Stimulated activated CD4-positive, alpha-beta T cell treated with anti-CD3 and anti-CD28 coated beads, TNF-alpha, amount 100 ng/mL, for 1 hour (primary cell): ENCODE measurements at places on chromosomes 1 and 21.

DNA sequence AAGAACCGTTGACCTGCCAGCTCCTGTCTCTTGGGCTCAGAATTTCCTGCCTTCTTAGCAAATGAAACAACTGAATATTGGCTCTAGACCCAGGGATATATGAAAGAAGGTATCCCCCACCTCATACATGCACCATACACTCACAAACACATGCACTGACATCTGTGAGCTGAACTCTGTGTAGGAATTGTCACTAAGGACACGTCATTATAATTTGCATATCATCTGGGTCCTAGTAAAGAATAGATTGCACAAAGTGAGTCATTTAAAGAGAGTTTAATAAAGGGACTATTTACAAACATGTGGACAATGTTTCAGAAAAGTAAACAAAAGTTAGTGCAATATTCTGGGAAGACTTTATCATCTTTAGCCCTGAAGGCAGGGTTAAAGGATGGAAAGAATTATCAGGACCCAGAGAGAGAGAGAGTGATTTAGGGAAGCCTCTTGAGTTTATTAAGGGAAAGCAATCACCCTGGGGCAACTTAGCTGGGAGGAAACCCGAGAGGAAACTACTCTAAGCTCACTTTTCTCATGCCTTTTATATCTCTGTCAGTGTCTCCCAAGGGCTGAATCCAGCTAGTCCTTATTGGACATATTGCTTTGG, 74.1 kb upstream of the PLA2G4A start:
- DNase-seq: no peak

GRCh38 chr21:45472445-45473365, 67.7 kb downstream of the COL18A1 start:
- no peak for DNase-seq

DNA sequence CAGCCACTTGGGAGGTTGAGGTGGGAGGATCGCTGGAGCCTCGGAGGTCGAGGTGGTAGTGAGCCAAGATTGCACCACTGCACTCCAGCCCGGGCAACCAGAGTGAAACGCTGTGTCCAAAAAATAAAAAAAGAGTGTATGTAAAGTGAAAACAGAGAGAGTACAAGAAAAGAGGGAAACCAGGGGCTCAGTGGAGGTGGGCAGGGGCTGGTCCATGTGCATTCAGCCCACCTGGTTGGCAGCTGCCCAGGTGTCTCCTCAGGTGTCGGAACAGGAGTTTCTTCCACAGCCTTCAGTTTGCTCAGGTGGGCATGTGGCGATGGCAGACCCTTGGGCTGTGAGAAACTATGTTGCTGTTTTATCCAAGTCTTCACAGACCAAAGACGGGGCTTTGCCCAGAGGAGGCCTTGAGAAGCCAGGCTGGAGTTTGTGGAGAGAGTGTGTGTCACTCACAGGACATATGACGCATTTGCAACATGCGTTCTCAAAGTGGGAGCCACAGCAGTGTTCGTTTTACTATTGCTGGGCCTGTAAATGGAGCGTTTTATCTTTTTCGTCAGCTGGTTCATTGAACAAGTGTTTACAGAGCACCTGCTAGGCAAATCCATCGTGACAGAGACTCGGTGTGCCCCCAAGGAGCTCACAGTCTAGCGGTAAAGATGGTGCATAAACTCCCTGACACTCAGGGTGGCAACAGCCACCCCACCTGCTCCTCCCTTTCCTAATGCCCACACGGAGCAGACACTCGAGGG, 22.4 kb upstream of the SAMD11 start:
- no peak for DNase-seq

DNA sequence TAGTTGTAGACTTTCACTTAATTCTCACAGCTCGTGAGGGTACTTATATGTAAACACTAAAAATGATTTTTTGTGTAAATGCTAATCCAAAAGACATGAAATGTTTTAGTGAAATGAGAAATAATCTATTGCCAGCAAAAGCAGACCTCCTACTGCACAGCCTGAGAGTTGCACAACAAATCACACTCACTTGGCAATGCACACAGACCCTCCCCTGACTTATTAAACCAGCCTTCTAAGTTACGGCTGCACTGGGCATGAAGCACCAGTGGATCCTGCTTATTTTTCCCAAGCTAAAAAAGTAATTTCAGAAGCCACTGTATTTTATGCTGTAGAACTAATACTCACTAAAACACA, 10.3 kb downstream of the ERRFI1 start:
- no peak for DNase-seq

DNA sequence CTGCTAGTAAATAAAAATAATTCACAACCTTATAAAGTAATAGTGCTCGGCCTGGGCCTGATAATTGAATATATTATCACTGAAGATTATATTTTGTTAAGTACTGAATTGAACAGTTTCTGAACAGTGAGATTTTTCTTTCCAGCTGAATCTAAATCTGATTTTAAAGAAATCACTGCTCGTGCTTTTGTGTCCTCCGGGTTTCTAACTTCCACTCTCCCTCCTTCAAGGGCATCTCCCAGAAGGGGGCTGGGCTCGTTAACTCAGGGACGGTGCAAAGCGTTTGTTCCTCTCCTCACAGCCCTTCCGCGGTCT, 823 bp upstream of the KIF1B start:
- DNase-seq: no peak

- no peak for DNase-seq
Observed at GRCh38 chr1:21280011-21280471, 10.2 kb downstream of the ECE1 start.

- no peak for DNase-seq
Observed at GRCh38 chr1:190739926-190740325, 262.3 kb upstream of the BRINP3 start.

GRCh38 chr1:16326833-16327404, 25.4 kb downstream of the FBXO42 start:
- no peak for DNase-seq

- no peak for DNase-seq
Observed at GRCh38 chr1:110647254-110647891, 27.4 kb downstream of the KCNA3 start.

DNA sequence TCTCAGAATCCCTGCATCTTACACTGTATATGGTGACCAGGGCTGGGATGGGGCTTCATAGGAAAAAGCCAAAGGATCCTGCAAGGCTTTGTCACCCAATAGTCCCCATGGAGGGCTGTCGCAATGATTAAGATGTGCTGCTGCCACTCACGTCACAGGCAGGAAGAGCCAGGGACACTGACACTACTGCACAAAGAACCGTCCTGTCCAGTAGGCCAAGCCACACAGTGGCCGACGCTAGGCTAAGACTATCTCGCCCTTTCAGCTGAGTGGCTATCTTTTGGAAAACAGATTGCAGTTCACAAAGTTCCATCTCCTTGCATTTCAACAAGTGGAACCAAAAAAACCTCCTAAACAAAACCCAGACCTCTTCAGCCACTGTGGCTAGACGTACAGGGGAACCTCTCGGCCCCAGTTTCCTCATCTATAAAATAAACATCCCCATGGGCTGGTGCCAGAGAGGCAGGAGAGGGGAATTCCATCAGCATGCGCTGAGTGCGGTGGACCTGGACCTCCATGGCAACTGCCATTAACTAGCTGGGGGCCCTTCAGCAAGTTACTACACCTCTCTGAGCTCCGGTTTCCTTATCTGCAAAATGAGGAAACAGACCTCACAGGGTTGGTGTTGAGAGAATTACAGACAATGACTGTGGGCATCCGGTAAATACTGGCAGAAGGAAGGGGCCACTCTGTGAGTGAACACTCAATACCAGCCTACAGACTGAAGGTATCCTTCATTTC, 8.7 kb downstream of the CAPZB start:
- no peak for DNase-seq

- DNase-seq: no peak
Observed at GRCh38 chr1:152752225-152752624, 5.6 kb upstream of the KPRP start.

GRCh38 chr1:19828546-19828945, 13.5 kb upstream of the RNF186 start:
- no peak for DNase-seq

DNA sequence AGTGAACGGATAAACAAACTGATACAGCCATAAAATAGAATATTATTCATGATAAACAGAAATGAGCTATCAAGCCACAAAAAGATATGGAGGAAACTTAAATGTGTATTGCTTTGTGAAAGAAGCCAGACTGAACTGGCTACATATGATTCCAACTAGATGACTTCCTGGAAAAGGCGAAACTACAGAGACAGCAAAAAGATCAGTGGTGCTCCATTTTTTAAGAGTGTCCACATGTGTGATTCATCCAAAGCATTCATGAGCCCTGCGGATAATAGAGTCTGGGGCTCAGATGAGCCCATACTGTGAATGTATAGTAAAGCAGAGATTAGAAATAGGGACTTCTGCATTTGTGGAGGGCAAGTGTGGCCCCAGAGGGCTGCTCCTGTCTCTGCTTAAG, 7.8 kb upstream of the TMEM222 start:
- no peak for DNase-seq

DNA sequence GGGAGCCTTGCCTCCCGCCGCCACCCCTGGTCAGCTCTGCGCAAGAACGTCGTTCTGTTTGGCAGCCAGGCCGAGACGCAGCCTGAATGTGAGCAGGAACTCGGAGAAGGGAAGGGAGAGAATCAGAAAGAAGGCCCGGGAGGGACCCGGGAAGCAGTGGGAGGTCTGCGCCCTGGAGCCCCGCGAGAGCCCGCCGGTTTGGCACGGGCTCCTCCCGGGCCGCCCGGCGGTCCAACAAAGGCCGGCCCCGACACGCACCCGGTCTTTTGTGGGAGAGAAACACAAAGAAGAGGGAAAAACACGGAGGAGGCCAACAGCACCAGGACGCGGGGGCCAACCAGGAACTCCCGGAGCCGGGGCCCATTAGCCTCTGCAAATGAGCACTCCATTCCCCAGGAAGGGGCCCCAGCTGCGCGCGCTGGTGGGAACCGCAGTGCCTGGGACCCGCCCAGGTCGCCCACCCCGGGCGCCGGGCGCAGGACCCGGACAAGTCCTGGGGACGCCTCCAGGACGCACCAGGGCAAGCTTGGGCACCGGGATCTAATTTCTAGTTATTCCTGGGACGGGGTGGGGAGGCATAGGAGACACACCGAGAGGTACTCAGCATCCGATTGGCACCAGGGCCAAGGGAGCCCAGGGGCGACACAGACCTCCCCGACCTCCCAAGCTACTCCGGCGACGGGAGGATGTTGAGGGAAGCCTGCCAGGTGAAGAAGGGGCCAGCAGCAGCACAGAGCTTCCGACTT, 2.7 kb upstream of the OLIG2 start:
- no peak for DNase-seq

- no peak for DNase-seq
Observed at GRCh38 chr1:51190961-51191360, 45.1 kb upstream of the RNF11 start.

GRCh38 chr1:219027146-219027673, 146.5 kb upstream of the LYPLAL1 start:
- no peak for DNase-seq

DNA sequence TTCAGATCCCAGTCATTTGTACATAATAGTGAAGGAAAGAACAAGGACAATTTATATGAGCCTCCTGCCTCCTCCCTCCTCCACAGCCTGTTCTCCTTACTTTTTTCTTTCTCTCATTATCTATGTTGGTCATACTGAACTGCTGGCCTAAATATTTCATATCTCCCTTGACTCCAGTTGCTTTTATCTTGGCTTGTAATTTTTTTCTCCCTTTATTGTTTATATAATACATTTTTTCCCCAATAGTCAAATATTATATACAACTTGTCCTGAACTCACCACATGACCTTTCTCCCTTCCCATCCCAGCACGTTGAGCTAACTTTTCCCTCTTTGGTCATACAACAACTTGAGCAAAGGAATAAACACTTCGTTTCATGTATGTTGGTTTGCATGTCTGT, 752.1 kb downstream of the LTN1 start:
- DNase-seq: no peak
